ENCODE measurements at places on chromosomes 2 and 18.

DNA sequence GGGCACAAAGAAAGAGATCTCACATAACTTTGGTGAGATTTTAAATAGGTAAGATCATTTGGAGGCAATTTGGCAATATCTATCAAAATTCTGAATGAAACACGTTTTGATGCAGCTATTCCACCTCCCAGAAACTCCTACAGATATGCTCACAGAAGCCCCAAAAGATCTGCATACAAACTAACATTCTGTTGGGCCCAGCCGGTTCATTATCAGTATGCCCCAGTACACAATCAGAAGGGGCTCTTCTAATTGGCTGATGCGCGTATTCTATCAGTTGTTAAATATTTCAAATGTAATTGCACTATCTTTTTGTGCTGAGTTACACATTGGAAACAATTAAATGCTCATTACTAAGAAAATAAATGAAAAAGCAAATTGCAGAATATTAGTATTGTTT is 7.1 kb upstream of the TGIF1 start:
- DNase-seq, result no peak

GRCh38 chr18:55073116-55073515 is 113.9 kb upstream of the CCDC68 start:
- no peak for DNase-seq

DNA sequence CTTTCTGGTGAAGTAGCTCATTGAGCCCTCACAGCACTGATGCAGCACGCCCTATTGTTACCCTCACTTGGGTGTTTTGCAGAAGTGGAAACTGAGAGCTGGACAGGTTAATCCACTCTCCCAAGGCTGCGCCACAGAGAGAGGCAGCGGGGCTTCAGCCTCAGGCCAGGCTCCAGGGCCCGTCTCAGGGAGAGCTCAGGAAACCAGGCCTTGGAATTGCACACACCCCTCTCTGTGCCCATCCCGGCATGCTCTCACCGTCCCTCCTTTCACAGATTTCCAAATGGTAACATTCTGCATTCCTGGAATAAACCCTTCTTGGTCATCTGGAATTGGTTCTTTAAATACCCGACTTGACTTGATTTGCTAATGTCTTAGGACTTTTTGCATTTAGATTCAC is 51.5 kb downstream of the TWIST2 start:
- no peak for DNase-seq

- peak; percentile 70 for DNase-seq
Measured at GRCh38 chr2:109129921-109130722, 1.1 kb downstream of the SH3RF3 start.

DNA sequence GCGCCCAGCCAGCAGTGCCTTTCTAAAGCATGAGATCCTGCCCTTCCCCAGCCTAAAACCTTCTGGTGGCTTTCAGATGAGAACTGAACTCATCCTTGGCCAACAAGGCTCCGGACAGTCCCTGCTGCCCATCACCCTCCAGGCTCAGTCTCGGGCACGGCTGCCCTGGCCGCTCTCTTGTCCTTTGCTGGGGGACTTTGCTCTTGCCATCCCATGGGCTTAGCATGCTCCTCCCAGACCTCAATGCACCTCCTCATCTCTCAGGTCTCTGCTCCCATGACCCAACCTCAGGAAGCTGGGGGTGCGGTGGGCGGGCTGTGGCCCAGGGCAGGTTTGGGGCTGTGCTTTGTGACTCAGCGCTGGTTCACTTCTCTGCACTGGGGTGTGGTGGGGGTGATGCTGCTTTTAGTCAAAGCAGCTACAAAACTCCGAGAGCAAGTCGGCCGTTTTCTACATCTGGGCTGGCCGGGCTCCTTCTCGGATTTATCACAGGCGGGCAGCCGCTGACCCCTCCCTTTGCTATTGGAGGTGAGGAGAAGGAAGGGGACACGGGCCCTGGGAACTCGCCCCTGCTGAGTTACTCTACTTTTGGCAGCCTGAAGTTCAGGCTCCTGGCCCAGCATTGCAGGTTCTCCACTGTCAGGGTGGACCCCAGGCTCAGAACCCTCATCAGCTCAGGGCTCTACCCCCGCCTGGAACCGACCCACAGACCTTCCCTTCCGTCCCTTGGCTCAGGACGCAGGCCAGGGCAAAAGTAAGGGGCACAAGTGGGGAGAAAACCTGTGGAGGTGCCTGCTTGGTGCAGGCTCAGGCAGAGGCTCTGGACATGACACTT is 90.6 kb upstream of the TAF1B start:
- DNase-seq, result no peak

DNA sequence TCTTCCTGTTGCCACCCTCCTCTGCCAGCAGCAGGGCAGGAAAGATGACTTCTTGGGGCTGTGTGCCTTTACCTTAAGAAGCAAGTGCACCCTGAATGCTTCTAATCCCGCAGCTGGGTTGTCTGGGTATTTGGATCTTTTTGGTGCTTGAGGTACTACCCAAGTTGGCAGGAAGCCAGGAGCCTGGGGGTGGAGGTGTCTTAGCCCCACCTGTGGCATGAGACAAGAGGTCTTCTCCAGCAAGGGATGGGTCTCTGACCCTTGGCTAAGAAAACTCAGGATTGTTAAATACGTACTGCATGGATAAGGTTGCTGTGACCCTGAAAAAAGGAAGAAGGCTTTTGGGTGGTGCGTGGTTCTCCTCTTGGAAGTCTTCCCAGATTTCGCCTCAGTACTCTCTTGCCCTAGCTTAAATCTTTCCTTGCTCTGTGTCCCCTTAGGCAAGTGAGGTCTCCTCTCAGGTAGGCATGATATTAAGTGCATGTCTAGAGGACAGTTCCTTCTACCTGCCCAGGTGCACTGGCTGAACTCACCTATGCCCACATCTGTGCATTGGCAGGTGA is 4.3 kb downstream of the HPCAL1 start:
- no peak for DNase-seq

GRCh38 chr18:7236933-7237332 is 6.0 kb downstream of the LRRC30 start:
- no peak for DNase-seq

Measured in ascending aorta (tissue), 2 donors.